ENCODE measurements at places on chromosomes 11 and 22.

GRCh38 chr11:67022341-67022933, 497 bp upstream of the SYT12 start:
- DNase-seq, result peak; percentile 63

DNA sequence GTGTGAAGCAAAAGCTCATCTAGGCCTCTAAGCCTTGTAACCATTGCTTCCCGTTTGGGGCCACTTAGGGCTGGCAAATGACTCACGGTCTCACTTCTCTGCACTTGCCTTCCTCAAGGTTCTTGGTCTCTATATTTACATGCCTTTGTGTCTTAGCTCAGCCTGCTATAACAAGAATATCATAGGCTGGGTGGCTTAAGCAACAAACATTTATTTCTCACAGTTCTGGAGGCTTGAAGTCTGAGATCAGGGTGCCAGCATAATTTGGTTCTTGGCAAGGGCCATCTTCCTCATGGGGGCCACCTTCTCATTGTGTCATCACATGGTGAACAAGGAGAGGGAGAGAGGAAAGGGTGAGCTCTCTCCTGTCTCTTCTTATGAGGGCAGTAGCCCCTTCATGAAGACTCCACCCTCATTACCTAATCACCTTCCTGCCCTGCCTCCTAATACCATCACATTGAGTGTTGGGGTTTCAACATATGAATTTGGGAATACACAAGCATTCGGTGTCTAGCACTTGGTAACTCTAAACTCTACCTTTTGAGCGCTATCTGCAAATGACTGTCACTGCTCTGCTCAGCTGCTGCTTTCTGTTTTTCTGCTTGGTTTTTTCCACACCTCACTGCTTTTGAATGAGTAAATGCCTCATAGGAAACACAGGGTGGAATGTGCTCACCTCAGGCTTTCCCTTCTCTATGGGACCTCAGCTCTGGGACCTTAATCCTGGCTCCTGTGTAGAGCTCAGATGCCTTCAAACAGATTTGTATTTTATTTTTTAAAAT, 16.2 kb upstream of the ME3 start:
- DNase-seq, result peak; percentile 93

- DNase-seq, result no peak
These were observed 402.4 kb downstream of the MN1 start for GRCh38 chr22:27399161-27399560.

GRCh38 chr11:83037877-83038276, 33.8 kb downstream of the RAB30 start:
- DNase-seq, result no peak

DNA sequence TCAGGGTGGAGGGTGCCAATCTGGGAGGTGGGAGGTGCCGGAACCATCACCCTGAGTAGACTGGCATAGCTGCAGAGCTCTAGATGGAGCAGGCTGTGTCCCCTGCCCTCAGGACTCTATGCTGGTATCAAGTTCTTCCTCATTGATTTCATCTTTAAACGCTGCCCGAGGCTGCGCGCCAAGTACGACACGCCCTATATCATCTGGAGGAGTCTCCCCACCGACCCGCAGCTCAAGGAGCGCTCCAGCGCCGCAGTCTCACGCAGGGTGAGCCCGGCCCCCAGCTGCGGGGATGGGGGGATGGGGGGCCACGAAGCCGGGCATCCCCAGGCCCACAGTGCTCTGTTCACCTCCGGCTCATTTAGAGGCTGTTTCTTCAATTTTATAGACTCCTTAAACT, 52.5 kb downstream of the GRAMD4 start:
- no peak for DNase-seq

DNA sequence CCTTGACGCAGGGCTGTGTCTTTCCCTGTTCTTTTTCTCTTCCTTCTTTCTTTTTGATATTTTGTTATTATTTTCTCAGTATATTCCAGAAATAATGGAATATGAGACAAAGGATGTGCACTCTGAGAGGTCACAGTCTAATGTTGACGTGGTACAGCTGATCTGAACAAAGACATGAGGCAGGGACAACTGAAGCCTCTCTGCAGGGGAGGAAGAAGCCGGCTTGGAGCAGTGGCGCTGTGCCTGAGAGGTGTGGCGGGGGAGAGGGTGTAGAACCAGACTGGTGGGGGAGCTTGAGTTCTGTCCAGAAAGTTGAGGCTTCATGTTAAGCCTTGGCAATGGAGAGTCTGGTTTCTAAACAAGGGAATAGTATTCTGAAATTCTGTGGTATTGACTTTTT, 34.7 kb downstream of the ADAMTS15 start:
- DNase-seq, result no peak

- no peak for DNase-seq
These were observed 52.5 kb upstream of the SYN3 start for GRCh38 chr22:33110562-33111163.

GRCh38 chr11:73478737-73479347, 102.6 kb downstream of the RELT start:
- no peak for DNase-seq

DNA sequence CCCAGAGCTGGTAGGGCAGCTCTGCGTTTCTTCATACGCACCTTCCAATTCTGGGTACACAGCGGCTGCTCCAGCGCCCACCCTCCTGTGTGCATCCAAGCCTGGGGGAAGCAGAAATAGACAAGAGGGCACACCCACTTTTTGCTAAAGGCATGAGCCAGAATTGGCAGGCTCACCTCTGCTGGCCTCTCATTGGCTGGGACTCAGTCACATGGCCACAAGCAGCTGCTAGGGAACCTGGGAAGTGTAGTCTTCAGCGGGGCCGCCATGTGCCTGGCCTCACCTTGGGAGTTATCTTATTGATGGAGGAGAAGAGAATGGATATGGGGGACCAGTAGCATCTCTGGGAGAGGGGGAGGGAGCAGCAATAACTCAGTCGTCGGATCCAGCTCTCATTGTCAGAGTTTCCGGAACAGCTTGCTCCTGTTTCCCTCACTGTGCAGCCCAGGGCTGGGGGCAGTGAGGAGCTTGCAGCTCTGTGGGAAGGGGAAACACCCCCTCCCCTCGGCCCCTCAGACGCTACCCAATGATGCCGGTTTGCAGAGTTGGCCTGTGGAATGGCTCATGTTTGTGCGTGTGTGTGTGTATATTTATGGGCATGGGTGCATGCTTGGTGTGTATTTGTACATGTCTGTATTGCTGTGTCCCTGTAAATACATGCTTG, 11.8 kb upstream of the MIEF1 start:
- DNase-seq, result no peak

DNA sequence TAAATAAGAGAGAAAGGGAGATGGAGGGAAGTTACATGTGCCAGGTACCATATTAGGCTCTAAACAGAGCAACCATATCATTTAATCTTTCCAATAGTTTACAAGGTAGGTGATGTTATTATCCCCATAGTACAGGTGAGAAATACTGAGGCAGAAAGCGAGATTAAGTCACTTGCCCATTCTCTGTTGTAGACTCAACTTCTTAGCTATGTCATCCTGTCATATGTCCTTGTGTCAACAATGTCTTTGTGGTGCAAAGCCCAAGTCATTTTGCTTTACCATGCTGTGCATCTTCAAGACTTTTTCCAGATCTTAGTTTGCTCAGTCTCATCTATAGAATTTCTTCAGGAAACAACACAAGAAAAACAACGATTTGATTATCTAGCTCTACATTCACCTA, 205.0 kb upstream of the E2F8 start:
- no peak for DNase-seq
